ENCODE measurements at places on chromosomes 3 and 15. TPM values are rescaled to one million over a fixed set of nuclear protein-coding genes. Genes with fewer than 3 reads are reported as not detected.

DNA sequence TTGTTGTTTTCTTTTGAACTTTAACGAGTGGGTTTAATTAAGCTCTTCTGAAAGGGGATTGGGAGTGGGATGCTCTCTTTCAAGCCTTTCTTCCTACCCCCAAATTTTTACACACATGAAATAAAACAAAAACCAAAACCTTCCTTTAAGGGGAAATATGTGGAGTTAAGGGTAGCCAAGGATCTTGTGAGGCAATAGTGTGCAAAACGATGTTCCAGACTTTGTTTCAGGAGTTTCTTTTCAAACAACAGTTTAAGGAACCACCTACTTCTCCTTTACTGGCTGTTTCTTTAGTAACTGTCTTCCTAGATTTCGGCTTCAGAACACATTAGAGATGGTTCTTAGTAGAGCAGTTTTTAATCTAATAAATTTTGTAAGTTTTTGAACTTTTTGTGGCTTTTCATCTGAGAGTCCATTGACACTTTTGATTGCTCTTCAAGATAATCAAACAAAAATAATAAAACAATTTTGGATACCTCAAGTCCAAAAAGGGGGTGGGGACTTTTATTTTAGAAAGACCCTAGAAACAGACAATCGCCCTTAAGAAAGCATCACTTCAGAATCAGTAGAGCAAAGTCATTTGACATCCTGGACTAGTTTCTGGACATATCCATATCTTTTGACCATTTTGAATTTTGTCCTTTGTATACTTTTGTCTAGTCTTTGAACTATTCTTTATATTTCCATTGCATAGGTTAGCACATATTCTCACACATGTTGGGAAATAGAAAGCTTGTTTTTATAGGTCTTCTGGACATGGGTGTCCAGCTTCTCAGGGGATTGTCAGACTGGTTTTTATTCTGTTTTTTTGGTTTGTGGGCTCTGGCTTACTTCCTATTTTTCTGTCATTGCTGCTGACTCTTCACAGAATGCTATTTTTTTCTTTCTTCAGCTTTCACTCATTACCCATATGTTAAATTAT is 6.0 kb downstream of the DIPK2A start:
- no peak for DNase-seq

- no peak for DNase-seq
These were observed 13.6 kb upstream of the TFG start for GRCh38 chr3:100695696-100696095.

GRCh38 chr3:117355566-117355965 is 646.0 kb downstream of the TUSC7 start:
- peak; percentile 20 for DNase-seq

DNA sequence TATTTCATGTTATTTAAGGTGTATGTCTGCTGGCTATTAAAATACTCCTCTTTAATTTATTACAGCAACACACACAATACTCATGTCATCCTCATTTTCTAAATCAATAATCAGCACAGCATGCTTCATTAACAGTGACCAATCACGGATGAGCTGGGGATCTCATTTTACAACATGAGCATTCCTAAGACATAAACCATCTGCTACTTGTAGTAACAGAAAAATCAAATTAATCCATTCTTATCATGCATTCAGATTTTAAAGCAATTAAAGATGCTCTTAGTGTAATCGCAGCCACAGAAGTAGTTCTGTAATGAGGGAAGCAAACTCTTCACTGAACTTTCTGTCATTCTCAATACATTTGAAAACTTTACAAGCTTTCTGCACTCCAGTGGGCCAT is 191.1 kb downstream of the TBC1D5 start:
- DNase-seq = no peak

DNA sequence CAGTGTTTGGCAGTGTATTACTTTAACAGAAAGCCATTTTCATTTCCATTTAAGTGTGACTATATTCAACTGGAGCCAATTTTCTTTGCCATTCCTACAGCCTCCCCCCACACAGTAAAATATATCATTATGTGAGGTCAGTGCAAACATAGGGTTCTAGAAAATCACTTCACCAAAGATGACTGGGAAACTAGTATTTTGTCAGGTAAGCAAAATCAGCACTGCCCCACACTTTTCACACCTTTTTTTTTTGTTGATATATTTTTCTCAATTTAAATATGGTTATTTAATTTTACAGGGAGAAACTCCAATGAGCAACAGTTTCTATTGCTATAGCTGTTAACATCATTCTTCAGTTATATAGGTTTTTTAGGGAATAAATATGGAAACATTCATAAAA is 29.7 kb downstream of the MKRN2OS start:
- no peak for DNase-seq

DNA sequence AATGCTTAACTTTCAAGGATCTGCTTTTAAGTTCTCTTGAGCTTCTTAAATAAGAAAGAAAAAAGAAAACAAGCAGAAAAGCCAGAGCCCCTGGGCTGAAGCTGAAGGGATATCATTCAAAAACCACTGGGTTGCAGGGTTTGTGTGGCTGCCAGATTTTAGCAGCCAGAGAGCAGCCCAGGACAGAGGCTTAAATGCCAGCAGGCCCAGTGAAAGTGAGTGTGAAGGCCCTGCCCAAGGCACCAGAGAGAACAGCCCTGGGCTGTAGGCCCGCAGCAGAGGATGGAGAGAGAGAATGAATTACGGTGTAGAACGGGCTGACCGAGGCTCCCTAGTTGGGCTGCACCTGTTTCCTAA is 106.3 kb upstream of the BOC start:
- no peak for DNase-seq

GRCh38 chr15:73888224-73889041 is 15.1 kb downstream of the TBC1D21 start:
- no peak for DNase-seq

GRCh38 chr15:92645731-92646130 is 9.8 kb downstream of the FAM174B start:
- DNase-seq = no peak

DNA sequence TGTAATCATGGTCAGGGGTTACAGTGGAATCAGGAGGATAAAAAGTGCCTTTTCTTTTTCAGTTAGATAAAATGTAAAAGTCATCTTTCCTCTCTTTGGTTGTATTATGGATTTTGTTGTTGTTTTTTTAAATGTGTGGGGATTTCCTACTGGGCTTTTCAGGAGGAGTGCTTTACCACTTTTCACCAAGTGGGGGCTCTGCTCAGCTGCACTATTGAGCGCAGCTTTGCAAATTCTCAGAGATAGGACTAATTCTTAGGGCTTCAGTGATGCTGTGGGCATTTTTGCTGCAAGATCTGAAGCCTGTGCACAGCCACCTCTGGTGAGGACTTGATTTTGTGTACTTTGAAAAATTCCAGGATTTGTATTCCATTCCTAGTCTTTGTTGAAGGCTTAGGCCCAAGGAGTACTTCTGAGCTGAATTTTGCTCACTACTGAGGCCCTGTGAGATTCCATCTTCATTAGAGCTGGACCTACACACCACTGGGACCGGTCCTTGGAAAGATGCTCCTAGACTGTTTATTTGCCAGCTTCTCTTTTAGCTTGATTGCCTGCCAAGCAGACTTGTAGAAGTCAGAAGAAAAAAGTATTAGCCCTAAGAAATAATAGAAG is 7.5 kb downstream of the GNB5 start:
- no peak for DNase-seq

GRCh38 chr3:117263270-117263669 is 553.7 kb downstream of the TUSC7 start:
- no peak for DNase-seq

DNA sequence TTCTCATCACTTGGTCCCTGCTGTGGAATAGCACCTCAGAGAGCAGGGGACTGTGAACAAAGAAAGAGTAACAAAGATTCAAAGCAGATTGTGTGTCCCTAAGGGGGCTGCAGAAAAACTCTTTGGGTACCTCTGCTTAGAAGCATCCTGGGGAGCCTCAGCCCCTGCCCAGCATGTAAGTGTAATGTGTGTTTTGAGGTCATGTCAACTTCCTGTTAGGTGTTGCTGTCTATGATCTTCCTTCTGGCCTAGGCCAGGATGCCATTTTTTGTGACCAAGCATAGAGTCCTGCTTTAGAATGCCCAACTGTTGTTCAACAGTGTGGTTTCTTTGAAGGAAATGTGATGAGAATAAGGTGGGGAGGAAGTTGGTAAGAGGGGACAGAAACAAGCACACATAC is 77.1 kb upstream of the BCL6 start:
- DNase-seq = no peak

GRCh38 chr3:100748967-100749366 is 39.7 kb downstream of the TFG start:
- DNase-seq = no peak

- no peak for DNase-seq
These were observed 38.8 kb downstream of the EOGT start for GRCh38 chr3:68974711-68975110.

DNA sequence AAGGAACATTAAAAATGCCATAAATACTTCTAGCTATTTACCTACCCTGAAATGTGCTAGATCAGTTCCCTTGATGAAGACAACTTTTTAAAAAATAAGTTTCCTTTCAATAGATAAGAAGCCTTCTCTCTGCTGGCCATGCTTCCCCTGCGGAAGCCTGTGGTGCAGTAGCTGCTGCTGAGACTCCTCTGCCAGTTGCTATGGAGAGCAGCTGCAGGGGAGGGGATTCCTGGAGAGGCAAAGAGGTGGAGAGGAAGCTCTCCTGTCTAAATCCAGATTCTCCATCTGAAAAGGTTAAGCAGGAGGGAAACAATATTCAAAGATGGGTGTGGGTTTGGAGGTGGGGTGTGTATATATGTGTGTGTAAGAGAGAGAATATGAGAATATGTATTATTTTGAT is 69.8 kb upstream of the BFSP2 start:
- DNase-seq = no peak

DNA sequence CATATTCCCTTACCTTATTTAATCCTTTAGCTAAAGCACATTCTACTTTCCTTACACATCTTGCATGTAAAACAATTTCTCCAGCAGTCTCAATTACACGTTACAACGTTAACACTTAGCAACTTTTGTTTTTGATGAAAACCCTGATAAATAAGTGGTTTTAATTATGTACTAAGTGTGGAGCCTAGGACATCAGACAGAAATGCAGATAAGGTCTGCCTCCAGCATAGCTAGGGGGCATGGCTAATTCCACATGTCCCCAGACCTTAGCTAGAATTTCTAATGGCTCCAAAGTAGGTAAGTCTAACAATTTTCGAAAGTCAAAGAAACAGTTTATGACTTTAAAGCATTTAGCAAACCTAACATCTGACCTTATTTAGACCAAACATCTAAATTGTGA is 77.4 kb upstream of the TERB2 start:
- DNase-seq = no peak

FAM81A gene
- 0.07 TPM for total RNA-seq

NEDD4 gene
- 32.8 TPM for total RNA-seq

GHRL gene
- total RNA-seq = not detected

GPR87 gene
- total RNA-seq = not detected

SNRK gene
- total RNA-seq = 275 TPM

PTX3 gene
- total RNA-seq = 1,084 TPM

SAXO2 gene
- total RNA-seq = 0.11 TPM

SPCS1 gene
- total RNA-seq = 53.0 TPM

GOLGA6D gene
- total RNA-seq = not detected

CCR3 gene
- not detected for total RNA-seq

SPATA12 gene
- total RNA-seq = 0.04 TPM

CYFIP1 gene
- 119 TPM for total RNA-seq

AADAC gene
- total RNA-seq = not detected

Measured in pulmonary artery endothelial cell (primary cell).